ENCODE measurements at places on chromosomes 2 and 18. TPM values are rescaled to one million over a fixed set of nuclear protein-coding genes. Genes with fewer than 3 reads are reported as not detected.

Gene SP9
- total RNA-seq, result not detected

Gene SEC11C
- total RNA-seq, result 35.6 TPM

Gene FN1
- total RNA-seq, result 44.3 TPM

Gene NGEF
- 4.6 TPM for total RNA-seq

Gene CCDC85A
- not detected for total RNA-seq

Gene LOXHD1
- not detected for total RNA-seq

Gene SP5
- not detected for total RNA-seq

Gene CPLX4
- total RNA-seq, result not detected

Gene LBX2
- total RNA-seq, result 16.3 TPM

Gene FECH
- 49.7 TPM for total RNA-seq

Gene C1QL2
- total RNA-seq, result not detected

Gene RFTN2
- 2.3 TPM for total RNA-seq

Gene ABCG8
- total RNA-seq, result not detected

Gene B3GNT7
- total RNA-seq, result 47.2 TPM

Gene ZNF236
- 4.3 TPM for total RNA-seq

Gene VIL1
- total RNA-seq, result not detected

Gene MGAT4A
- 2.5 TPM for total RNA-seq

Gene GCKR
- total RNA-seq, result not detected

Gene CCDC178
- not detected for total RNA-seq

Gene HOXD3
- total RNA-seq, result 0.90 TPM

Gene REEP1
- total RNA-seq, result 1.4 TPM

Gene MYO7B
- total RNA-seq, result 0.80 TPM

Gene TSPYL6
- not detected for total RNA-seq

Gene XIRP2
- total RNA-seq, result not detected

Gene AOX1
- 3.1 TPM for total RNA-seq

Data from A375 (cell line).